NCI-H2029 (cell line): ENCODE measurements at places on chromosomes 3 and 15.

- DNase-seq, result no peak
These were observed 28.3 kb downstream of the STARD5 start for GRCh38 chr15:81295486-81296121.

GRCh38 chr3:44337248-44337785 is 1.2 kb upstream of the TCAIM start:
- no peak for DNase-seq

DNA sequence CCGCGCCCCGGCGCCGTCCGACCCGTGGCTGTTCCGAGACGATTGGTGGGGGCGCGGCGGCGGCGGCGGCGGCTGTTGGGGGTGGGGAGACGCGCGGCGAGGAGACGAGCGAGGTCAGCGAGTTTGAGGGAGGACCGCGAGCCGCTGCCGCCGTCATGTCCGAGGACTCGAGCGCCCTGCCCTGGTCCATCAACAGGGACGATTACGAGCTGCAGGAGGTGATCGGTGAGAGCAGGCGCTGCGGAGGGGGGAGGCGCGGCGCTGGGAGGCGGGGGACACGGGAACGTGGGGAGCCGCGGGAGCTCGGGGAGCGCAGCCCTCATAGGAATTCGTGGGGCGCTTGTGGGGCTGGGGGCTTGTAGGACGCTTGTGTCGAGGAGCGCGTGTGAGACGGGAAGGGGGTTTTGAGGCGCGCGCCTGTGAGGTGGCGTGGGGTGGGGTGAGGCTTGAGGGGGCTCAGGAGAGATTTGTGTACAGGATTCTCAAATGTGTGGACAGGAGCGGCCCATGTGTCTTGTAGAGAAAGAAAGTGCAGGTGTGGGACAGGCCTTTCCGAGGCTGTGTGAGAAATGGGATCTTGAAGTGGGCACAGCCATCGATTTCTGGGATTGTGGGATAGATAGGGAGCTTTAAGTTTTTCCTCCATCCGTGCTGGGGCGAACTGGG is 518 bp downstream of the OXSR1 start:
- DNase-seq, result peak; percentile 55

DNA sequence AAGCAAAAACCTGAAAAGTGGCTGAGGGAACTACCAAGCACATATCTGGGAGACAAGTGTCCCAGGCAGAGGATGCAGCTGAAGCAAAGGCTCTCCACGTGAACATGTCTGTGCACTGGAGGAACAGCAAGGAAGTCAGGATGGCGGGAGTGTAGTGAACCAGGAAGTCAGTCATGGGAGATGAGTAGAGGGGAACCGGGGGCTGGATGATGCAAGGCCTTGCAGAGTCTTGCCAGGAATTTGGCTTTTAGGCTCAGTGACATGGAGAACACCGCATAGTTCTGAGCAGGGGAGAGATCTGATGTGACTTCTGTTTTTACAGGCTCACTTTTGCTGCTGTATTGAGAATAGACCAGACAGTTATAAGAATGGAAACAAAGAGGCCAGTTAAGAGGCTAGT is 19.0 kb downstream of the C2CD4A start:
- no peak for DNase-seq

DNA sequence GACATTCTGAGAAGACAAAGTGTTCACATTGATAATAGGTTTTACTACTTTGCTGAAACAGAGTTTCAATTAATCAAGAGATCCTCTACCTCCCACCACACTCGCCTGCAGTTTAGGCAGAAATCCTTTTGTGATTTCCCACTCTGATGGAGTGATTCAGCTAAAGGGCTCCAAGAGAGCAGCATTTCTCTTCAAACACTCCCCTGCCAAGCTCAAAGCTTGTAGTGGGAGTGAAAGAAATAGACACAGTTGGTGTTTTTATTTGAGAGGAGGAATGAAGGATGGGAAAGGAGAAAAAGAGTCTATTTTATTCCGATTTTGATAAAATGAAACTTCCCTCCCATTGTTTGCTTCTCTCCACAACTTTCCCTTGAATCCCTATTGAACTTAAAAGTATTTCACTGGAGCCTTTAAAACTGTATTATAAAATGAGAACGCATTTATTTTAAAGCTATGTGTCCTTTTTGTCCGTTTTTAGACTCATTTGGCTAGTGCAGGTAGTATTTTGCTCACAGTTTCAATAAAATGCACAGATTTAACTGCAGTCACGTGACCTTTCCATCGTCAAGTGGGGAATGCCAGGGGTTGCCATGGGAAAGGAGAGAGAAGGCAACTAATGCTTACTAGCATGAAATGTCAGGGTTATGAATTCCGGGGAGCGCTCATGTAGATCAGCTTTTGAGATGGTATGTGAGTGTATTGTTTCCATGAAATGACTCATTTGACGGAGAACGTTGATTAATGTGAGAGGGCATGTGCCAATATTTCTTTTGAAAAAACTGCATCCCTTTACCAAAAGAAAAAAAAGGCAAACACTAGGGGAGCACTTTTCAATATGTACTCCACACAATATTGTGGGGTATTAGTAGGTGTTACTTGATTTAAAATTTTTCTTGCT is 7.7 kb upstream of the OSBPL11 start:
- no peak for DNase-seq

DNA sequence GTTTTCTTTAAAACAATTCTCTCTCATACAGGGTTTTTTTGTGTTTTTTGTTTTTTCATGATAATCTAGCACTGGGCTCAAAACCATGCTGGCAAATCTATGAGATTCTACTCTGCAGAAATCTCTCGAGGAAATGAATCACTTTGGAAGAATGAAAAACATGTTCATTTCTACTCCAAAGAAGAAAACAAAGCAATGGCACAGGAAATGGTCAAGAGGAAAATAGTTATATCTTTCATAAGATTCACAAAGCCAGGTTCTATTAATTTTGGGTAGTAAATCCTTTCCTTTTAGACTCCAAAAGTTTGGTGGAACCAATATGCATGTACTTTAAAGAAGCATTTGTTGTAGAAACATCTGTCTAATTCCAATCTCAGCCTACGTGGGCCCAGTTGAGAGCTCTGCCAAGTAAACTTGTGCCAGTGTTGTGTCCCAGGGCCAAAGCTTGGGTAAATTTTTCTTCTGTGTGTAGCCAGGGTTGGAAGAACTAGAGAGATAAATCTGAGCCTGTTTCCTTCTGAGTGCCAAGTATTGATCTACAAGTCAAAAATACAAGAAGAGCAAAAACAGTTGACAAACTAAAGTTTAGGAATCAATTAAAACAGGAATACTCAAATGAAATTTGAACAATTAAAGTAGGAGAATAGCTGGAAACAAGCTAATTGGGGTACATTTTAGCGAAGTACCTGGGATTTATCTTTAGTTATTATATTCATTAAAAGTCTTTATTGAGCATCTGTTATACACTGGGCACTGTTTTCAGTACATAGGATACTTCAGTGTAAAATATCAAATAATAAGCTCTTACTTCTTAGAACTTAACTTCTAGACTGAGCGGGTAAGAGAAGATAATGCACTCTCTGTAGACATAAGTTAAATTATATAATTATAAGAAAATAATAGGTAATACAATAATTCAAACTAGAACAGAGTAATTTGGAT is 657.5 kb upstream of the NECTIN3 start:
- no peak for DNase-seq

DNA sequence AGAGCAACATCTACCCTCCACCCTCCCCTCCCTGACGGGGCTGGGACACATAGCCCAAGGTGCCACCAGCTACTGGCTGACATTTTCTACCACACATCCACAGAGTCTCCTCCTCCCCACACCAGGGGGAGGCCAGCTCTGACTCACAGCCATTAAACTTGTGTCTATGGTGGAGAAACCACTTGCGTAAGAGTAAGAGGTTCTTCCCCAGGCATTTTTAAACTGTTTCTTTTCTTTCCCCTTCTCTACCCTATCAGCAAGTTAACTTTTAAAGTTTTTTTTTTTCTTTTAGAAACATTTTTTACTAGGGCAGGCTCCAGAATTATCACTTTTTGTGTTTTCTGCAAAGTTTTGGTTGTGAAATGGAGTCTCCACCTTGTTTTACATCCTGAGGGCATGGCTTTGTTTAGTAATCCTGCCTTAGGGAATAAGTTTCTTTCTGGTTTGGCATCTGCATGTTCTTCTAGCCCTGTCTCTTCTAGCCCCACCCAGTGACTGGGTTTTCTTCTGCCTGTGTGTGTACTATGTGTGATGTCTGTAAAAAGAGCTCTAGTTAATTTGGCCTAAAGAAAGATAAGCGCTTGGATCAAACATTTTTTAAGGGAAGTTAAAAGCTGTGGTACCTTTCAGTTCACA is 148.8 kb upstream of the GADL1 start:
- no peak for DNase-seq

GRCh38 chr3:18559331-18559842 is 134.2 kb upstream of the SATB1 start:
- DNase-seq, result peak; percentile 85

GRCh38 chr15:89196241-89196640 is 25.1 kb downstream of the RLBP1 start:
- DNase-seq, result no peak

GRCh38 chr3:54874816-54875556 is 52.9 kb downstream of the LRTM1 start:
- no peak for DNase-seq

DNA sequence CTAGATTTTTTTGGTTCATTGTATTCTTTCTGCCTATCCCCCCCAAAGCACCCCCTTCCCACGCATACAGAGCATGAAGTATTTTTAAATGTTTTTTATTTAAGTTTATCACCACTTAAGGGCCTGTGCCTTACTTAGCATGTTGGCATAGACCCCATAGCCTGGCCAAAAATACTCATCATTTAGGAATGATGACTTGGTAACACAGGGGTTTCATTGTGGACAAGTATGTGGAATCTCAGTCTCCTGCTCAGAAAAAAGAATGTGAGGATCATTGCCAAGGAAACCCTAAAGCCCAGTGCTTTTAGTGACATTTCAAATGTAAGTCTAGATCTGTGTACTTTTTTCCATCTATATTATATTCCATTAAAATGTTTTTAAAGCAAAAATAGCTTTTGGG is 146.3 kb downstream of the ALCAM start:
- no peak for DNase-seq

DNA sequence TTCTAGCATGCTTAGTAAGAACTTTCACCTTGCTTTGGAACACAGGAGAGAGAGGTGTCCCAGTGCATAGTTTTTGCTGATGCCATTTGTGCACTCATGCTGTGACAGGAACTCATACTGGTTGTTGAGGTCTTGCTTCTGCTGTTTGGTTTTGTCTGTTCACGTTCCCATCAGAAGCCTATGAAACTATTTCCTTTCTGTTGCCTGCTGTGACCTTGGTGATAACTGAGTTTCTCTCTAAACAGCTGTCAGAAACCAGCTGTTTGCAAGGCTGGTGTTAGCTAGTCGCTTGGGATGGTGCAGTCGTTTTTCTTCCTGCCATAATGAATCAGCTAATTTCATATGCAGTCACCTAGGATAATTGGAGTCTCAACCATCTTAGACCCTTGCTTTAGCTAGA is 724.1 kb downstream of the GRM7 start:
- DNase-seq, result no peak

DNA sequence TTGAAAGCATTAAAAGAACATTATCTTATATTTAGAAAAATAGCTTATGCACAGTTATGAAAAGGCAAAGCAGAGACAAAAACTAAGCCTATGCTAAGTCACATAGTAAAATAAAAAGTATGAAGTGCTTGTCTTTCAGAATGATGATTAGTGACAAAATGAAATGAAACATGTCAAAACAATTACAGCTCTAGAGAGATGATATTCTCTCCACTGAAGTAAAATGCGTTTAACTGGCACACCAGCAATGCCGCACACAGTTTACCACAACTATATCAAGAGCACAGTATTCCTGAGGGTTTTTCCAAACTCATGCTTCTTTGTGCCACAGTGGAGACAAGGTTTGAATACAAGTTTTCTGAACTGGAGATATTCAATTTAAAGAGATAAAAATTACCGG is 2.1 kb upstream of the ZBBX start:
- no peak for DNase-seq

GRCh38 chr15:74584779-74585178 is 30.9 kb upstream of the CLK3 start:
- no peak for DNase-seq

DNA sequence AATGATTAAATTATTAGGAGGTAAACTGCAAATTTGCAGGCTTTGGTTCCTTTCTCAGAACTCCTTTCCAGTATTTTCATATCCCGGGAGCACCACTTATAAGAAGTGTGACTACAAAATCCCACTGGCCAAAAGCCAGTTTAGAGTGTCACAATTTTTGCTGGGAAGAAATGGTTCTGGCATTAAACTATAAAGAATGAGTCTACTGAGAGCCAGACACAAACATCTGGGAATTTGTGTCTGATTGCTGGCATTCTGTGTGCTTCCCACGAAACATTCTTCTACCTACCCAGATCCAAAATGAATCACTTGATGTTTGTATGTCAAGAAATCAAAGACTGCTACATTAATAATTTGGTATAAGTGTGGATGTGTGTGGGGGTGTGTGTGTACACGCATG is 82.8 kb downstream of the DUT start:
- DNase-seq, result no peak

GRCh38 chr3:143855183-143855582 is 6.9 kb upstream of the SLC9A9 start:
- no peak for DNase-seq

DNA sequence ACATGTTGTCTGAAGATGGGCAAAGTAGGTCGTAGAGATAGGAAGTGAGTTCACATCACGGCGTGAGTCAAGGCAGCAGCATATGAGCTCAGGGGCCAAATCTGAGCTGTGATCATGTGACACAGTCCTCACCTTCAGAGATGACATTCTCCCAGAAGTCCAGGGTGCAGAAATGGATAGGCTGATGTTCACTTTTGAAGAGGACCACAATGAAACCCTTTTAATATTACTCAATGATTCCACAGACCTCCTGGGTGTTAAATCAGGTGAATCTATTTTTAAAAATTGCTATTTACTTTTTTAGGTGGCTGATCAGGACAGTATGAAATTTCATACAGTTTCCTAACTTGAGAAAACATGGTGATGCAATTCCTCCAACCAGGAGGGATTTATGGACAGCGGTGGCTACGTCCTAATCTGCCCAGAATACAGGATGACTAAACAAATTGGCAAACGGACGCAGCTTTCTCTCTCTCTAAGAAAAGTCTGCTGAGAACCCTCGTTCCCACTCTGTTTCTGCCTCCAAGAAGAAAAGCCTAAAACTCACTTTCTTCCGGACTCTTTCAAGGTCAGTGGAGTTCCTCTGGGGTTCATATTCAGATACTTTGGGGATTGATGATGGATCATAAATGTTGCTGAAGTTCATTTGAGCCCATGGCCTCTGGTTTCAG is 34.4 kb downstream of the B3GNT5 start:
- no peak for DNase-seq

DNA sequence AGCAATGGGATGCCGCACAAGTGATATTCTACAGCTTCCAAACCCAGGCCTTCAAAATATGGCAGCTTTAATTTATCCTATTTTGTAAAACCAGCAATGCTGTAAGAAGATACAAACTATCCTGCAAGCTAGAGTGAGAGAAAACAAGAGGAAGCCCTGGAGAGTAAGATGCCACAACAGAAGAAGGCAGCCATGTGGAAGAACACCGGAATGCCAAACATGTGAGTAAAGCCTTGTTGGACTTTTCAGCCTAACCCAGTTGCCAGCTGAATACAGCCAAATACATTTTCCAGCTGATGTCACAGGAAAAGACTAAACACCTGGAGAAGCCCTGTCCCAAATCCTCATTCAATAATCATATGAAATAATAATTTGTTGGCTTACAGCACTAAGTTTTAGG is 1115.1 kb upstream of the CADM2 start:
- no peak for DNase-seq
